ENCODE measurements at places on chromosomes 7 and 10.
A peak's percentile ranks its signal among the peaks of the same experiment; 100 is the strongest.

GRCh38 chr7:116571037-116571436 is 46.2 kb downstream of the CAV1 start:
- DNase-seq: peak; percentile 87

DNA sequence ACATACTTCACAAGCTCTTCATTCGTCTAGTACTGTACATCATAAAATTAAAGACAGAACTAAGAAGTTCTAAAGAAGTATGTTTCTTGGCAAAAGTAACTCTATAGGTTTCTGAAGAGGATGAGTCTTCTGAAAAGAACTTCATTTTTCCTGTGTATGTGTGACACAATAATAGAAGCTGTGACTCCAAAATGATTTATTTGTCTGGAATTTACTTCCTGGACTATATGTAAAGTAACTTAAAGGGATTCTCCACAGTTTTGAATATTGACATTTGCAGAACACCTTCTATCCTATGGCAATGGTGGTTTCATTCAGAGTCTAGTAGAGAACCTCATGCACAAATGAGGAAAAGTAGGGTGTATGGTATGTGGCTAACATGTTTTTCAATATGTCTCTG is 19.8 kb upstream of the CLDN12 start:
- peak; percentile 35 for DNase-seq

- DNase-seq: no peak
Measured at GRCh38 chr10:93131986-93132385, 58.3 kb downstream of the CYP26A1 start.

DNA sequence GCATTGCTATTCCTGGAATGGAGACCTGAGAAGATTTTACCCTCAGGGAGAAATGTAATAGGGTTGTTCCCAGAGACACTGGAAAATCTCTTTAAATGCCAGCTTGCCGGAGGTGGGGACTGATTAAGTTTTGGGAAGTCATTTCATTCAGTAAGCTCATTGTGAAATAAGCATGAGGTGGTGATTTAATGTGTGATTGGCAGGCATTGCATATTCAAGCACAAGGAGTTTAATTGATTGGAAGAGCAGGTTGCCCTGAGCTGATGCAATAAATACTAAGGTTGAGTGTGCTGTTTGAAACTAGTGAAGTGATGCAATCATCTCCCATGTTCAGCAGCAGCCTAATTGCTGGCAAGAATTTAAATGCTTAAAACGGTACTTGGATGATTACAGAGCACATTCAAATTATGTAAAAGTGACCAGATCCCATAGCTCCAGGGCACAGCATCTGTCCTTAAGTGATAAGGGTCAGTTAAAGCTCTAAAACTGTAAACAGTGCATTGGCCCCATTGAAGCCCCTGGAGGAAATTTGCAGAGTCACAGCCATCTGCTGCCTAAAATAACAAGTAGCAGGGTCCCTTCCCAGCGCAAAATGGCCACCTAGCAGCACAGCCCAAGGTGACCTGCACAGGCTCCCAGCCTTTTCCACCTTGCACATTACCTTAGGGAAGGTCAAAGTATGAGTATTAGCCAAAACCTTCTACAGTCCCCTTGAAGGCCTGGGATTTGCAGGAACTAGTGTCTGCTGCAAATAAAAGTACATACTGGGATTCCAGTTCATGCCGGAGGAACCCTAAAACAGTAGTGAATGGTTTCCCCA is 92.1 kb downstream of the CCDC71L start:
- peak; percentile 96 for DNase-seq

- DNase-seq: no peak
Measured at GRCh38 chr7:117803476-117803875, 69.8 kb downstream of the CTTNBP2 start.

DNA sequence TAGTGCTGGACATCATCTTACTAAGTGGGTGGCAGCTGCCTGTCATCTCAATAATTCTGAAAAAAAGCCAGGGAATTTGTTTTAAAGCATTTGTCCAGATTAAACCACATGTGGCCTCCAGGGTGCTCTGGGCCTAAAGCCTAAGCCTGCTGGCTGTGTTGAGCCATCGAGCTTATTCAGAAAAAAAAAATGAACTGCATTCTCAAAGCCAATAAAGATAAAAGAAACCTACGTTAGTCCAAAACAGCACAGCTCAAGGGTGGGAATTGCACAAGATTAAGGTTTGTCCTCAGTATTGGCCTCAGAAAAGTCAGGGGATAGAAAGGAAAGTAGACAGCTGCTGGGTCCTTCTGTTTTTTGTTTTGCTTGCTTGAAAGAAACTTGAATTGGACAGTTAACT is 22.6 kb upstream of the PRTFDC1 start:
- DNase-seq: peak; percentile 99

GRCh38 chr7:132568962-132569361 is 7.3 kb downstream of the PLXNA4 start:
- no peak for DNase-seq

- DNase-seq: no peak
Measured at GRCh38 chr7:53001221-53001620, 34.2 kb upstream of the POM121L12 start.

GRCh38 chr7:63113713-63114285 is 884.9 kb upstream of the ZNF722 start:
- no peak for DNase-seq

DNA sequence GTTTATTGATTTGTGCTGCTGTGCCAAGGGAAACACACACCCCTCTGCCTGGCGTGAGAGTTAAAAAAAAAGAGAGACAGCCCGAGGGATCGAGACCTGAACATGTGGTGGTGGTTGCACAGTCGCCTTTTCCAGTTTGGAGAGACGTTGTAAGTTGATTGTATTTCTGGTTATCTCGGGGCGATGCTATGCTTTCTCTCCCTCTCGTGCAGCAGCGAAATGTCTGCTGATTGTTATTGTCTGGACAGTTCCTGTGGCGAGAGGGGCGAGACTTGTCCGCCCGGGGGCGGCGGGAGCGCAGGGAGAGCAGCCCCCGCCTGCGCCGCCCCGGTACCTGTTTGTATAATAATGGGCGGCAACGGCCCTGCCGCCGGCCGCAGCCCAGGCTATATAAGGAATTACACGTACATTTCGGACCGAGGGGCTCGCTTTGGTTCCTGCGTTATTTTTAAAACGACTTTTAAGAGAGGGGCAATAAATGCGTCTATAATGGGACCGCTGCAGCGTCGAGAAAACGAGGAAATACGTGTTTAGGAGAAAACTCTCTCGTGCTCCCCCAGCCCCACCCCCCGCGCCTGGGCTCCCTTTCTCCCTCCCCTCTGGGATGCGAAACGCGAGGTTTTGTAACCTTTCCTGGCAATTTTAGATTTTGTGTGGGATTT is 1.7 kb downstream of the ZEB1 start:
- DNase-seq: peak; percentile 72

DNA sequence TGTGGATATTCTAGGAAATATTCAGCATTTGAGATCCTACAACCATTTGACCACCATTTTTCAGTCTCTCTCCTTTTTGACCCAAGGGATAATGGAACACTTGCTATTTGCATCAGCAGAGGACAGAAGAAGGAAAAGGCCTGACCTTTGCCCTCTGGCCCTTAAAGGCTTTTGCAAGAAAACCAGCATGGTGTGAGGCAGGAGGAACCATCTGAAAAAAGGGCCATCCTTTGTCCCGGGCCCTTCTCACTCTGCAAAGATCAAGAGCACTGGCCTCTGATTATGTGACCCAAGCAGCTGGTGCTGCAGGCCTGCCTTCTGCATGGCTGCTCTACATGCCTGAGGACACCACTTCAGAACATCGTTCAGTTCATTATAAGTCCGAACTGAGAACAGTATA is 133.3 kb upstream of the STK17A start:
- no peak for DNase-seq

DNA sequence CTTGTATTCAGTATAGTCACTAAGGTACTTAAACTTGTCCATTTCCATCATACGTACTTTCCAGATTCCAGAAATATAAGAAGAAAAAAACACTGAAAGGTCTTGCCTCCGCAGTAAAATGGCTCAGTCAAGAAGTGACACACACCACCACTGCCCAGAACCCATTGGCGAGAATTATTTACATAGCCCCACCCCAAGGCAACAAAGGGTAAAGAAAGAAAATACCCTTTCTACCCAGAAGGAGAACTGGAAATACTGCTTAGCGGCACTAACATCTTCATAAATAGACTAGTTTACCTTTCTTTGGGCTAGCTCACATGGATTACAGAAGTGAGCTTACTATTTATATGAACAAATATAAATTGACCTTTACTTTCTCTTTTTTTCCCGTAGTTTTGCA is 194.0 kb downstream of the PPP1R9A start:
- no peak for DNase-seq

GRCh38 chr7:110307776-110308175 is 783.2 kb upstream of the LRRN3 start:
- no peak for DNase-seq

GRCh38 chr10:97328646-97329453 is 5.7 kb downstream of the FRAT2 start:
- DNase-seq: no peak

GRCh38 chr7:128933180-128933891 is 4.4 kb upstream of the IRF5 start:
- no peak for DNase-seq

- no peak for DNase-seq
Measured at GRCh38 chr7:157715071-157715937, 378.5 kb downstream of the DNAJB6 start.

GRCh38 chr10:61119573-61119972 is 175.6 kb upstream of the RHOBTB1 start:
- DNase-seq: no peak

DNA sequence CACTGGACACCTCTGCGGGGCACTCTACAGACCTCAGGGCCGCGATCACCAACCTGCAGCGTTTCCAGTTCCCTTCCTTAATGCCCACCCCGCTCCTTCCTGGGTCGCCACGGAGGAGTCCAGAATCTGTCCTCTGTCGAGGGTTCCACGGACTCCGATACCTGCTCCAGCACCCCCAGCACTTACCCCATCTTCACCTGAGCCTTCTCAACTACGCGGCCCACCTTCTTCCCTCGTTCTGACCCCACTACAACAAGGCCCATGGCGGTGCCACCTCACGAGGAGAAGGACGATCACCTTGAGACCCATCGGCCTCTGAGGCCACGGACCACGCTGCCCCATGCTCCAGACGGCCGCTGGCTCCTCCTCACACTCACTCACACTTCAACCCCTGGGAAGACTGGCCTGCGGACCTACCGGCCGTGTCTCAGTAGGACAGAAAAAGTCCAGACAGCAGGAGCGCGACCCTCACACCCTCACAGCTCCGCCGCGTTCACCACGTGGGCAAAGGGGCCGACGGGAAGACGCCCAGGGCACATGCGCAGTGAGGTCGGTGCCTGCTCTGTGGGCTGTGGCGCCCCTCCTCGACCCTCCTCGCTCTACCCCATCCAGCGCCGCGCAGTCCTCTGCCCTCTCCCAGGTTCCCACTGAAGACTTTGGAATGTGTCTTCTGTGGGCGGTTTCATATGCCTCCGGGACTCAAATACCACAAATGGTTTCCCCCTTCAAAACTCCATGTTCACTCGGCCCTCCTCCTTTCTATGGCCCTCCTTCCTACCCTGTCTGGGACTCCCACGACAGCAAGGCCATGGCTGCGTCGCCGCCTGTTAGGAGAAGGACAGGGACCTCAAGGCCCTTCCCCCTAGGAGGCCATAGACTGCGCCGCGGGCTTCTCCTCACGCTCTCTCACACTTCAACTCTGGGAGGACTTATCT is 193.9 kb upstream of the PHF14 start:
- no peak for DNase-seq

- DNase-seq: no peak
Measured at GRCh38 chr10:76136961-76137360, 705.5 kb downstream of the LRMDA start.

GRCh38 chr10:86401588-86402282 is 35.1 kb upstream of the GRID1 start:
- peak; percentile 15 for DNase-seq

GRCh38 chr10:3415038-3415736 is 242.6 kb upstream of the PITRM1 start:
- no peak for DNase-seq

DNA sequence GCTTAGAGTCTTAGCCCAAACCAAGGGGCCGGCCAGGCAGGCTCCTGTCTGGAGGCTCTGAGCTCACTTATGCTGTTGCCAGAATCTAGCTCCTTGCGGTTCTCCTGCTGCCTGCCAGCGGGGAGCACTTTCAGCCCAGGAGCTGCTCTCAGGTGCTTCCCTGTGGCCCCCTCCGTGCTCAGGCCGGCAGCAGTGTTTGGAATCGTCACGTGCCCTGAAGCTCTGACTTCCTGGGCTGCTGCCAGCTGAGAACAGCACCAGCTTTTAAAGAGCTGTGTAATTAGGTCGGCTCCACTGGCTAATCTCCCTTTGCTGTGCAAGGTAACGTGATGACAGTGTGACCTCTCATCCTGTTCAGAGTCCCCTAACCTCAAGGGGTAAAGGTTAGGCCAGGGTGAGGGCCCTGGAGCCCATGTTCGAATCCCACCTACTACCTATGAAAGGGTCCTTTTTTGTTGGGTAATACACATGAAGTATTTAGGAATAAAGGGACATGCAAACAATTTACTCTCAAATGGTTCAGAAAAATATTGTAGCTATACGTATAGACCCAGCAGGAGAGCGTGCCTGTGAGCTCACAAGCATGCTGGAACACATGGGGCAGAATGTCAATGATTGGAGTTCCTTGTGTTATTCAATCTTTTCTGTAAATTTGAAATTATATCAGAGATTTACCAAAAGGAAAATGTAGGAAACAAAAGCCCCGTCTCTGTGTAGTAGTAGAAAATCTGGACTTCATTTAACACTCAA is 16.6 kb downstream of the ZNF862 start:
- DNase-seq: peak; percentile 11

DNA sequence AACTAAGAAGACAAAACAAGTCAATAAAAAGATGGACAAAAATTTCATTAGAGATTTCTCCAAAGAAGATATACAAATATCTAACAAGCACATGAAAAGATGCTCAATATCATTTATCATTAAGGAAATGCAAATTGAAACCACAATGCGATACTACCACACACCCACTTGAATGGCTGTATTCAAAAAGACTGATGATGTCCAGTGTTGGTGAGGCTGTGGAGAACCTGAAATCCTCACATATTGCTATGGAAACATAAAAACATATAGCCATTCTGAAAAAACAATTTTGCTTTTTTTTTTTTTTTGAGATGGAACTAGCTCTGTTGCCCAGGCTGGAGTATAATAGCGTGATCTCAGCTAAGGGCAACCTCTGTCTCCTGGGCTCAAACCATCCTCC is 124.1 kb upstream of the LAMB4 start:
- DNase-seq: no peak

DNA sequence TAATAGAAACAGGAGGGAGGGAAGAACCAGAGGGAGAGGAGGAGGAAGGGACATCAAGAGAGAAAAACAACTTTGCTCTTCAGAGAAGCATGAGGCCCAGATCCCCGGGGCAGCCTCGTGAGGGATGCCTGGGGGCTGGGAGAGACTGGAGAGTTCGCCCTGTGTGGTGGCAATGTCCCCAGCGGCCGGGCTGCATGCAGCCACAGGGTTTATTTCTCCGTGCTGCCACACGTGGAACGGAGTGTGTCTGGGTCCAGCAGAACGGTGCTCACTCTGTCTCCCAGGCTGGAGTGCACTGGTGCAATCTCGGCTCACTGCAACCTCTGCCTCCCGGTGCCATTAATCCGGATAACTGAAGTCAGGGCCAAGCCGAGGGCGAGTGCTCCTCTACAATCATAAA is 257.7 kb downstream of the ACTR3B start:
- no peak for DNase-seq
